Upper lobe of right lung (tissue), 1 donor: ENCODE measurements at places on chromosomes 5 and 9. TPM values are rescaled to one million over a fixed set of nuclear protein-coding genes. Genes with fewer than 3 reads are reported as not detected.

SV2C gene
- total RNA-seq: 0.32 TPM

DNA sequence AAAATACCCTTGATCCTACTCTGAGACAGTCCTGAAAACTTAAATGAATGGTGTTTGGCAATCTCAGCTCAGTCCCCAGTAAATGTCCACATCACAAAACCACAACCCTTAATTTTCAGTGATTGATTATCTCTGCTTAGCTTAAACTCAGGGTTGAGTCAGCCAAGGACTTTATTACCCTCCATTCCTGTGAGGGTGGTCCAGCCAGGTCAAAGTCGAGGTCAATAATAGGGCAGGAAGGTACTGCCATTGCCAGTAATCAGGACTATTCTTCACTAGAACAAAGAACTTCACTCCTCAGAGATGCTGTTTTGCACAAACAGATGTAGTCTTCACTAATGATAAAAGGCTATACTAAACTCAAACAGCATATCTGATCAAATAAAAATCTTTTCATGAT lies 499.4 kb downstream of the ISL1 start:
- no peak for DNase-seq

- DNase-seq: no peak
Measured at GRCh38 chr9:123669346-123669745, 260.6 kb downstream of the DENND1A start.

DNA sequence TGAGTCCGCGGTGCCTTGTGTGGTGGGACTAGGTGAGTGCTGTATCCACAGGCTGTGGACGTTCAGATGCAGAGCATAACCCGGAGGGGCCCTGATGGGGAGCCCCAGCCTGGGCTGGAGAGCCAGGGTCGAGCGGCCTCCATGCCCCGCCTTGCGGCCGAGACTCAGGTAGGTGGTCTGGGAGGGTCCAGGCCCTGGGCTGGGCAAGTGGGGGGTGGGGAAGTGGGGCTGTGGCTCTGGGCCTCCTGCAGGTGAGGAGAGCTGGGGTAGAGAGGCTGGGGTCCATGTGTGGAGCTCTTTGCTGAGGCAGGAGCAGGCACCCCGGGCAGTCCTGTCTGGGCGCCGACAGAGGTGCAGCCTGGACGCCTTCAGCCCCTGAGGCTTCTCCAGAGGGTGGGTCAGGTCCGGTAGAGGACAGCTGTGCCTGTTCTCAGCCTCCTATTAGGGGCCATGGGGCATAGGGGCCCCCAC lies 241.1 kb downstream of the CACNA1B start:
- peak; percentile 58 for DNase-seq

DNA sequence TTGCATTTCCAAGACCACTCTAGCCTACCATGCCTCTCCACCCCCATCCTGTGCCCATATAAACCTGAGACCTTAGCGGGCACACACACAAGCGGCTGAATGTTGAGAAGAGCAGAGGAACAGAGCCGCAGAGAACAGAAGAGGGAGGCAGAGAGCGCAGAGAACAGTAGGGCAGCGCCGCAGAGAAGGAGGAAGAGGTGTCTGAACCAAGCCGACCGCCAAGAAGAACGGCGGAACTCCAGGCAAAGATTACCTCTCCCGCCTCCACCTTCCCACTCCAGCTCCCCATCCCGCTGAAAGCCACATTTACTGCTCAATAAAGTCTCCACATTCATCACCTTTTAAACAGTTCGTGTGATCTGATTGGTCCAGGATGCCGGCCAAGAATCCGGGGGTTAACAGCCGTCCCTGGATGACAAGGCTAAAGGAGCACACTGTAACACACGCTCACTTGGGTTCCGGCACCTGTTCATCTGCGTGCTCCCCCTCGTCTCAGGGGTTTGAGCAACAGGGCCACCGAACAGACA lies 33.2 kb downstream of the GRIN3A start:
- no peak for DNase-seq

- DNase-seq: peak; percentile 40
Measured at GRCh38 chr9:134626571-134627416, 14.8 kb upstream of the COL5A1 start.

SDHA gene
- 94.0 TPM for total RNA-seq
